ENCODE measurements at places on chromosomes 6 and 20. TPM values are rescaled to one million over a fixed set of nuclear protein-coding genes. Genes with fewer than 3 reads are reported as not detected.

Gene SLC17A1
- 0.44 TPM for polyA plus RNA-seq

- no peak for DNase-seq
Measured at GRCh38 chr6:28742668-28743270, 181.0 kb downstream of the TRIM27 start.

DNA sequence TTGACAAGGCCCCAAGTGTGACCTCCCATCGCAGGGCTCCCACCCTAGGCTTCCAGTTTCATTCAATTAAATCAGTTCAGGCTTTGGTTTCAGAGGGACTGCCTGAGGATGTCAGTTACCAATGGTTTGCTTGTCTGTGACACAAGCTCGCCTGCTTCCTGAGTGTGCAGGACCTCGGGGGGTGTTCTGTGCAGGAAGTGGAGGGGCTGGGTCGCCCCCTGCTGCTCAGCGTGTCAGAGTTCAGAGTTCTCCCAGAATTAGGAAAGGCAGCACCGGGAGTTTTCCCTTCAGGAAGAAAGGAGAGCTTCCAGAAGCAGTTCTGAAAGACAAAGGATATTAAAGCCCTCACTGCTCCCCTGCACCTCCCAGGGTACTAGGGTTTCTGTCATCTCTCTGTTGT, 50.8 kb upstream of the TGM3 start:
- no peak for DNase-seq

DNA sequence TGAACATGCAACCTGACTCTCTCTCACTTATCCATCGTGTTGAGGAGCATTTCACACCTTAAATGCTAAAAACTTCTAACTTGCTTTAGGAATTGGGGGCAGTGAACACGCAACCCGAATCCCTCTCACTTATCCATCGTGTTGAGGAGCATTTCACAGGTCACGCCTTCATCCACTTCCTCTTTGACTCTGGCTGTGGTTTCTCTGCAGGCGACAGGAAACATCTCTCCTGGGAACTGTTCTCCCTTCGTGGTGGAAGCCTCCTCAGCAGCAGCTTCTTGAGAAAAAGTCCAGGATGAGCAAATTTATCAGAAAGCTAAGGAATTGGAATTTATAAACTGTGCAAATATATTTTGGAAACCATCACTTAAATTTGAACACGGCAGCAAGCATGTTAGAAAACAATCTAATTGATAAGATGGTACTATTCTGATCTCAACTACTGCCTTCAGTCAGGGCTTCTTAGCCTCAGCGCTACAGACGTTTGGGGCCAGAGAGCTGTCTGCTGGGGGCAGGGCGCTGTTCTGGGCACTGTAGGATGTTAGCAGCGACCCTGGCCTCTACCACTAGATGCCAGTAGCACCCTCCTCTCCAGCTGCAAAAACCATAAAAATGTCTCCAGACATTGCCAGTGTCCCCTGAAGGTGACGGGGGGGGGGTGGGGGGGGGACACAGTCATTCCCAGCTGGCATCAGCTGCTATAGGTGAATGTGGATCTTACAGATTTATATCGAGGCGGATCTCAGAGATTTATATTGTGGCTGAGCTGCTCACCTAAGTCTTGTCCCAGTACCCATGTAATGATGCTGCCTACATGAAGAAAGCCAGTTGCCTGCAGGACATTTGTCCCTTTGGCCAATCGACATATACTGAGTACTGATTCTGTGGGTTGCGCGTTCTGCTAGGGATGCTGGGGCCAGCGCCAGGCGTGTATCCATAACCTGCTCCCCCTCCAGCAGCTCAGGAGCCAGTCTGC, 26.2 kb downstream of the CTCFL start:
- no peak for DNase-seq

- no peak for DNase-seq
Measured at GRCh38 chr6:123520217-123520616, 116.5 kb downstream of the TRDN start.

DNA sequence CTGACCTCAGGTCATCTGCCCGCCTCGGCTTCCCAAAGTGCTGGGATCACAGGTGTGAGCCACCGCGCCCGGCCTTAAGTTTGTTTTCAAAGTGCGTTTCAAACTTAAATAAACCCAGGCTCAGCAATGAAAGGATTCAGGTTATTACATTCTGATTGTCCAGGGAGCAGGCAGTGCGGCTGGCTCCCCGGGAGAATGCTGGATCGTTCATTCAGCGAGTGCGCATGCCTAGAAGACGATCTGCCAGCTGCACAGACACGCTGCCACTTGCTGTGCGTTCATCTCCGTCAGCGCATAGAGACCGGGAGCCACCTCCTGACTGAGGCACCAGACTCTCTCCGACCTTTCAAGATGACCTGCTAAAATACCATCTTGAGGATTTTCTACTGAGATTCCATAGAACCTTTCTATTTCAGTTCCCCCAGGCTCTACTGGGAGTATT, 163.9 kb upstream of the ZNF217 start:
- no peak for DNase-seq

DNA sequence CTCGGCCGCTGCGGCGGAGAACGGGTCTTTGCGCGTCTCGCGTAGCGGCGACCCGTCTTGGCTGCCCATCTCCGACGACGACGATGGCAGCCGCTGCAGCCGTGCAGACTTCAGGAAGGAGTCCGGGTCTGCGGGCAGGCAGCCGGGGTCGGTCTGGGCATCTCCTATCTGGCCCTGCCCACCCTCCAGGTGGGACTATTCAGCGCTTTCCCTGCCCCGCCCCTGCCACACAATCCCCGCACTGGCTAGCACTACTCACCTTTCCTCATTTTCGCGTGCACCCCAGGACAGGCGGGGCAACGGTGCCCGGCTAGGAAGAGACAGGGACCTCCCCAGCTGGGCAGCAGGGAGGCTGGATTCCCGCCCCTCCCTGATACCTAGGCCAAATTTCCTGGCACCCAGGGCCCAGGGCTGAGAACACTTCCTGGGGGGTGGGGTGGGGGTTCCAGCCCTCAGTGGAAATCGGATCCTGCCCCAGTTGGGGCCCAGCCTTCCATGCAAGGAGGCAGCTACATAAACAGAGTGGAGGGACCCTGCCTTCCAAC, 9.2 kb downstream of the GGT7 start:
- DNase-seq = no peak

GRCh38 chr20:46485431-46485830, 27.9 kb downstream of the ZNF334 start:
- DNase-seq = no peak
